ENCODE measurements at places on chromosomes 1 and 21.

DNA sequence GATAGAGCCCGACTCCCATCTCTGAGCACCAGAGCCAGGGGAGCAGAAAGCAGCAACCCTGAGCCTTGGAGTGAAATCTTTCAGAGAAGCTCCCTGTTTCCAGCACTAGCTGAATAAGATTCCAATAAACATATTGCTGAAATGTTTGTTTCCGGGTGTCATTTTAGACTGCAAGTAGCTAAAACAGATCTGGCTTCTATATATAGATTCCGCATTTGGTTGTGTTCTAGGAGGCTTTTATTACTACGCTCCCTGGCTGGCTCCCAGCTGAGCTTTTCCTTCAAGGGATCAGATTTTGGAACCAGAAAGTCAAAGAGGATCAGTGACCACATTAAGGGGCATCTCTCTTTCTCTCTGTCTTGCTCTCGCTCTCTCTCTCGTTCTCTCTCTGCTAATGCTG lies 88.2 kb downstream of the PAPPA2 start:
- no peak for DNase-seq

DNA sequence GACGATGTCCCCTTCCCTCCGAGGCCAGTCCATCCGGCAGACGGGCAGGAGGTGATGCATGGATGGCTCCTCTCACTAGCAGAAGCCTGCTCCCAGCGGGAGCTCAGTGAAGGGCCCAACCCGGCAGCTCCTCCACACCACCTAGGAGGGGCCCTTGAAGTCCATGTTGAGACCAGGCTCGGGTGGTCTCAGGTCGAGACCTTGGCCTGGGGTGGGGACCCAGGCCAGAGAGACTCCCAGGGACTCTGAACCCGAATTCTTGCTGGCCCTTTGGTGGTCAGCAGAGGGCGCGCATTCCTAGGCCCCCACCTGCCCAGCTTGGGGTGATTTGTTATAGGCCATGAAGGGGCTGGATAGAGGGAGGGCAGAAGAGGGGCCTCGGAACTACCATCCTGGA lies 642 bp upstream of the NT5C1A start:
- DNase-seq, result no peak

- DNase-seq, result no peak
These were observed 42.2 kb upstream of the SELENON start for GRCh38 chr1:25757846-25758185.

DNA sequence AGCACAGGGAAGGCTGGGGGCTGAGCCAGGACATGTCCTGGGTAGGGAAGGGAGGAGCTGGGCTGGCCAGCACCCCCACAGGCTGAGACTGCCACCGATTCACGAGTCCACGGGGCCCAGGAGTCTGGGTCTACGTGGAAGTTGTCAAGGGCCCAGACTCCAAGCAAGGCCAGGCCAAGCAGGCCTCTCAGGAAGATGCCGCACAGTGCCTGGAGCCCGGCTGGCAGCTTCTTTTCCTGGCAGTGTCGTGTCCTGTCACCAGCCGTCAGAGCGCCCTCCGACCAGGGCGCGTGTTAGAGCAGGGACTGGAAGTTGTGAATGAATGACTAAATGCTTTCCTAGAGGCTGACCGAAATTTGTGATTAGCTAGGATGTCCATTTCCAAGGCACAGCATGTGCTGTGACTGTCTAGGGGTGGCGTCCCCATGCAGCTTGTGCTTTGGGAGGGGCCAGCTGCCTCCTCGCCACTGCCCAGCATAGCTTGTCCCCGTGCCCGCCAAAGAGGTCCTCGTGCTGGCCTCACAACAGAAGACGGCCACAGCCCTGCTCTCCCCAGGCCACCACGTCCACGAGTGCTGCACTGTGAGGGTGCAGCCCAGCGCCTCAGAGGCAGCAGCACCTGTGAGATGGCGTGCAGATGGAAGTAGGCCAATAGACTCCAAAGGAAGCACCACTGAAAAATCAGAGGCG lies 147.4 kb upstream of the COL6A1 start:
- no peak for DNase-seq

DNA sequence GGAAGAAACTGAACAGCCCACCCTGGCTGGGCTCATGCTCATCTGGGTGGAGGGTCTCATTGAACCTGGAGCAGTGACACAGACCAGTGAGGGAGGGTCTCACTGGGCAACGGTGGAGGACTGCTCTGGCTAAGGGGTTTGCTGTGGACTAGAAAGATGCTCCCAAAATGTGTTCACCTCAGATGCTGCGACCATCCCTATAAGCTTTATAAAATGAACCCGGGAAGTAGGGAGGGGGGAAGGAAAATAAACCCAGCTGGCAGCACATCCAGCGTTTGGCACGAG lies 34.5 kb upstream of the LBR start:
- DNase-seq, result no peak

DNA sequence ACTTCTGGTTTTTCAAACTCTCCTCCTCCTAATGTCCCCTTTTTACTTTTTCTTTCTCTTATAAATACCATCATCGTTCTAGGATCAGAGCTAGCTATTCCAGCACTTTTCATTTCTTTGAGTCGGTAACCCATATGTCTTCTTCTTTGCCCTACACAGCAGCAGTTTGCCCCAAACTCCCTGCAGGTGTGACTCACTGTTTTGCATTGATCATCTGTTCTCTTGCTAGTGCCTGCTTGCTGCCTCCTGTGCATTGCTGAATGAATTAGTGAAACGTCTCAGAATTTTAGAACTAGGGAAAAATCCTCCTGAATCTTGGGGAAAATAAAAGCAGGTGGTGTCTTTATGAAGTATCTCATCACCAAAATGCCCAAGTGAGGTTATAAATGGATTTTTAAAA lies 21.7 kb downstream of the KCNK2 start:
- DNase-seq, result no peak

- DNase-seq, result no peak
These were observed 138.9 kb downstream of the TOMM20 start for GRCh38 chr1:234989479-234990327.

- DNase-seq, result no peak
These were observed 16.1 kb downstream of the USP1 start for GRCh38 chr1:62452951-62453350.

DNA sequence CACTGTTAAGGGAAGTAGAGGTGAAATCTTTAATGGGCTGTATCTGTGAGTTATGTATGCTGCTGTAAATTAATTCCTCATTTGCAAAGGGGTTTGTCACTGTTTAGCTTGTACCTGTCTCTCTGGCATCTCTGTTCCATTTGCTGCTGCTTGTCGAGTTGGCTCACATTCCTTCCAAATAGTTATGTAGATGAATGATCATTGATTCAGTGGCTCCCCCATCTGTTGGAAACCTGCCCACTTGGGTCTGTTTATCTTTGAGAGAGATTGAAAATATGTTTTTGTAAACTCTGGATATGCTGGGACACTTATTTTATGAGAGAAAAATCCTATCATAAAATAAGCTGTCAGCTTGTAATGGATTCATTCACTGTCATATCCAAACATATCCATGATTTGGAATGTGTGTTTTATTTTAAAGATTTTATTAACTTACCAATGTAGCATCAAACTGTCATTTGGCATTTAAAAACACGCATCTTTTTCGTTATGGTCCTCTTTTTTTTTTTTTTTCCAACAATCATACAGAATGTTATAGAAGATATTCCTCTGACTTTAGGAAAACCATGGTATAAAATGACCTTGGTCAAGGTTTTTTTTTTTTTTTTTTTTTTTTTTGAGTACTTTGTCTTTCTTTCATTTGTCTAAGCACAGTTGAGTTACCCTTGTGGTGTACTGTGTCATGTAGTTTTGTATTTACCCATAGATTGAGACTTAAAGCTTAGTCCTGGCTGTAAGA lies 3.5 kb downstream of the RYR2 start:
- no peak for DNase-seq

Measured in fibroblast of the conjunctiva (primary cell).